Cerebellum (tissue), 4 donors: ENCODE measurements at places on chromosomes 5 and 9. TPM values are rescaled to one million over a fixed set of nuclear protein-coding genes. Genes with fewer than 3 reads are reported as not detected.
A peak's percentile ranks its signal among the peaks of the same experiment; 100 is the strongest.

DNA sequence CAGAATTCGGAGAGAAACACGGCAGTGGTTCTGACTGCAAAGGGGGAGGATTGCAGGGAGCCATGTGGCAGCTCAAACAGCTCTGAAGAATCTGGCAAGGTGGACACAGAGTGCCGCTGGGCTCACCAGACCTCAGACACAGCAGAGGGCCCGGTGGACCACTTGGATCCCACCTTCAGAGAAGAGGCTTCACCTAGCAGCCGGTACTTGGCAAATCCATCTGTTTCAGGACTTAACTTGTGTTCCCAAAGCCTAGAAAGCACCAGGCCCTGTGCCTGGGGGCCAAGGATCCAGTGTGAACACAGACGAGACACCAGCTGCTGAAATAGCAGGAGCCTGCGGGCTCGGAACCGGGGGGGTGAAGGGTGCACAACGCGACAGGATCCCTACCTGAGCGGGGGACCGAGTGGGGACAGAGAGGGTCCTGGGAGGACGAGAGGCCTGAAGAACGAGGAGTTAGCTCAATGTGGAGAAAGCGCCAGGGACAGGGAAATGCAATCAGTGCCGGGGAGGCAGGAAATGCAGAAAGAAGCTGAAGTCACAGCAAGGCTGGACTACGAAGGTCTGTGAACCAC lies 44.6 kb downstream of the BTNL9 start:
- DNase-seq = no peak

GRCh38 chr9:90556897-90557675 lies 85.5 kb downstream of the DIRAS2 start:
- no peak for DNase-seq

DNA sequence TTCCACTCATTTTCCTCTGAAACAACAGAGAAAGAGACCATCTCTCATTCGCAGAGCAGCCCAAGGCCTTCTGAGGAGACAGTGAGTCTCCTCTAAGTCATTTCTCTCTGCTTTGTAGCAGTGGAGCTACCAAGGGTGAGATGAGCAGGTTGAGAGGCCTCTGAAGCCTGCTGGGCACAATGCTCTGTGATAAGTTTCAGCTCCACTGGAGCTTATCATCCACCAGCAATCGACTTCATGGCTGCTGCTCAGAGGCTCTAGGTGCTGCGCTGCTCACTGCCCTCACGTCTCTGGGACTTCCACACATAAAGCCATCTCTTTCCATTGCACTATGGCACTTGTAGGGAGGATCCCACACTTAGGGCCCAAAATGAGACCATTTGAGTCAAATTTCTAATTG lies 96.3 kb downstream of the CMYA5 start:
- DNase-seq = no peak

DNA sequence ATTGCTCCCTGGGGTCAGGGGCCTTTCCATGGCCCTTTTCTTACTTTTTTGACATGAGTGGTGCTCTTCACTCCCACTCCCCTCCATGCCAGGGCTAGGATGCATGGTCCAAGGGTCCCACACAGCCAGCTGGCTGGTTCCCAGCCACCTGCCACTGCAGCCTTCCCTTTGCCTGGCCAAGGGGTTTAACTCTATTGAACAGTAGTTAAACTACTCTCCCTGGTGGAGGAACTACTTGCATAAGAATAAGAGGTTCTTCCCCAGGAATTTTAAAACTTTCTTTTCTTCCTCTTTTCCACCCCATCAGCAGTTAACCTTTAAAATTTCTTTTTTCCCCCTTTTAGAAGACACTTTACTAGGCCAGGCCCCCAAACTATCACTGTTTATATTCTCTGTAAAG lies 1532.8 kb upstream of the ACO1 start:
- no peak for DNase-seq

- DNase-seq = no peak
These were observed 363.2 kb downstream of the GLIS3 start for GRCh38 chr9:3936520-3937235.

GRCh38 chr5:181243564-181244343 lies at the start of gene RACK1:
Gene RACK1 (minus strand): TSS chr5:181243906. CDS start chr5:181243800, 106 bp downstream.
- peak; percentile 91 for DNase-seq

DNA sequence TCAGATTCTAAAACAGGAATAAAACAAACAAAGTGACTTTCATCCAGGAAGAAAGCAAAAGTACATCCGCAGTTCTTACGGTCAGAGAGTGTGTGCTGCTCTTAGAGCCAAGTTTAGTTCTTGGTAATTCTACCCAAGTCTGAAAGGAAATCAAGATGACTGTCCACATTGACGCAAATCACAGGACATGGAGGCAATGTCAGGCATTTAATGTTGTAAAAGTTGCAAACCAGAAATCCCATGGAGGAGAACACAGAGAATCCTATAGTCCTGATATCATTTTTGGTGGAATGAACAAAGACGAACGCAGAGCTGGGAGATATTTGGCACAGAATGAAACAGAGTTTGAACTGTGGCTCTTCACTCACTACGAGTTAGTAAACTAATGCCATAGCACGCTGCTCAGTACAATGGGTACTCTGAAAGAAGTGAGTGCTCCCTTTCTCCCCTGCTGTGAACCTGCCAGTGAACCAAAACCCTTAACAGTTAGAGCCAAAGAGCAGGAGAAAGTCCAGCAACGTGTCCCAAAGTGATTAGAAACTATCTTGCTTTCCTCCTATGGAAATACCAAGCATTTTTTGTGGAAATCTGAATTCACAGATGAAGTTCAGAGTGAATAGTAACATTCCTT lies 74.3 kb downstream of the MUSK start:
- DNase-seq = no peak

DNA sequence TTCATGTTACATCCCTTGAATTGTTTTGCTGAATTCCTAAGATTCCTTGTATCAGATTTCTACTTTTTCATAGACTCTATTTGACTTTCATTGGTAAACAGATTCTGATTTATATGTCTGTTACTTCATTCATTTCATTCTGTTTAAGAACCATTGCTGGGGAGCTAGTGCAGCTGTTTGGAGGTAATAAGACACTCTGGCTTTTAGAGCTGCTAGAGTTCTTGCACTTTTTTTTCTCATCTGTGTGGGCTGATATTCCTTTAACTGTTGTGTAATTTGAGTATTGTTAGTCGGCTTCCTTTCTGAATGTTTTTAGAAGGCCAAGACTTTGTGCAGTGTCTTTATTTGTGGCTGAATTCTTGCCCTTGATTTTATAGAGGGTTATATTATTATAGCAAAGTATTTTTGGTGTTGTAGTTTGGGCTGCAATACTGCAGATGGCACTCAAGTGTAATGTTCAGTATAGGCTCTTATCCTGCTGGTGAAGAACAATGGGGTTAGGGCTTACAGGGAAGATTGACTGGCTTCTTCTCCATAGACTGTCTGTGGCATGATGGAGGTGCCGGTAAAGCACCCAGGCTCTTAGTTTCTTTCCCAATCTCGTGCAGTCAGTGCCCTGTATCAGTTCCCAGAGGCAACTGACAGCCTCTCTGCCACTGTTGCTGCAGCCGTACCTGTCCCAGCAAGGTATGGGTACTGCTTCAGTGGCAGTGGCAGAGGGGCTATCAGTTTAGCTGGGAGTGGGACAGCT lies 162.2 kb downstream of the OXCT1 start:
- no peak for DNase-seq

GRCh38 chr5:1239505-1240251 lies 14.5 kb downstream of the SLC6A18 start:
- DNase-seq = no peak

DNA sequence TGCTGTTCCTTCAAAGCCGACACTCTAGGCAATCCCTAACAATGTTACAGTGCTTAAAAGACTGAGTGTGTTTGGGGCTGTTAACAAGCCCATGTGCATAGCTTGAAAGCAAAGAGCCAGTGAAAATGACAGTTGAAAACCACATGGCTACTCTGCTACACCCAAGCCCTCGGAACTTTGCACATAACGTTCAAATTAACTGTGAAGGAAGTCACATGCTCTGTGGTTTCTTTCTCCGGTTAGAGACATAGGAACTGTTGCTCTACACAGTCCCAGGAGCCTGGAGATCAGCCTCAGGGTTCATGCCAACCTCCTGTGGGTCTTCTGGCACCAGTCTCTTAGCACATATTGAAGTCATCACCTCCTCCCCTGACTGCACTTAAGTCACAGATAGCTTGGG lies 51.1 kb downstream of the C9orf152 start:
- no peak for DNase-seq

DNA sequence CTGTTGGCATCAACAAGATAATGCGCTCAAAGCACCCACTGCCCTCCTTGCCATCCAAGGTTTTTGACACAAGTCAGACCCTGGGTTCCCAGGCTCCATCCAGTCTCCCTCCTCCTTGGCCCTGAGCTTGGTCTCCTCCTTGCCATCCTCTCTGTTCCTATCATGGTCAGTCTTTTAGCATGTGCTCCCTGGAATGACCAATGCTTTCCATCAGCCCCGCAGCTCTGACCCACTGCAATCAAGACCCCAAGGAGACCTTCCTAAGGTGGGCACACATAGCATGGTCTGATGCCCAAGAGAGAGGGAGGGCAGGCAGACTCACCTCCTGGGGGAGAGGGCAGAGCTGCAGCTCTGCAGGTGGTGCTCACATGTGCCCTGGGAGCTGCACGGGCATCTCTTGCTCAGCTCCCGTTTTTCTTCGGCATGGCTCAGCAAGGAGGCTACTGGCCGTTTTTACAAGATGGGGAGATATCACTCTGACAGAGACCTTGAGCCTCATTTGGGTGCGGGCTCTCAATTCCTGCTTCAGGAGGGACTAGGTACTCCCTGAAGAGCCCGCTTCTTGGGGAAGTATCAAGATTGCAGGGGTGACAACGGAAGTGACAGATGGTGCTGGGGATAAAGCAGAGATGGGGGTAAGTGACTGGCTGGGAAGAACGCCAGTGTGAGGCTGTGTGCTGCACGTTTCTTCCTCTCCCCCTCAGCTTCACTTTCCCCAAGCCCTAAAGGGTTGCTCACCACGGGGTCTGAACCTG lies 3.3 kb downstream of the SEPTIN8 start:
- DNase-seq = peak; percentile 50

GRCh38 chr5:77912721-77913120 lies 136.6 kb upstream of the TBCA start:
- no peak for DNase-seq

The LRRC19 gene
- total RNA-seq = not detected

The CLINT1 gene
- total RNA-seq = 62.7 TPM

The FRMD3 gene
- total RNA-seq = 11.3 TPM

The IFNA21 gene
- total RNA-seq = not detected

The PCDHGB2 gene
- 17.1 TPM for total RNA-seq

The DRD1 gene
- total RNA-seq = 1.3 TPM

The CDC14B gene
- 18.2 TPM for total RNA-seq
